ENCODE measurements at places on chromosomes 3 and 15.

DNA sequence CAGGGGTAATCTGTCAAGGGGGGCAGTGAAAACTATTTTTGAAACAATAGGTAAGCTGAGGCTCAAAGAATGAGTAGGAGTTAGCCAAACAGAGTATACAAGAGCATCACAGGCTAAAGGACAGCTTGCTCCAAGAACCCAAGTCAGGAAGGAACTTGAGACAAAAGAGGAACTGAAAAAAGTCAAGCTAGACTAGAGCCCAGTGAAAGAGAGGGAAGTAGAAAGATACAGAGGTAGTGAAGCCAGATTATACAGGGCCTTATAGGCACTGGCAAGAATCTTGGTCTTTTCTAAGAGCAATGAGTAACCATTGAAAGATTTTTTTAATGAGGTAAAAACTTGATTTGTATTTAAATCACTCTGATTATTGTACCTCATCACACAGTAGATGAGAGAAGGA is 69.9 kb downstream of the FILIP1L start:
- no peak for DNase-seq

DNA sequence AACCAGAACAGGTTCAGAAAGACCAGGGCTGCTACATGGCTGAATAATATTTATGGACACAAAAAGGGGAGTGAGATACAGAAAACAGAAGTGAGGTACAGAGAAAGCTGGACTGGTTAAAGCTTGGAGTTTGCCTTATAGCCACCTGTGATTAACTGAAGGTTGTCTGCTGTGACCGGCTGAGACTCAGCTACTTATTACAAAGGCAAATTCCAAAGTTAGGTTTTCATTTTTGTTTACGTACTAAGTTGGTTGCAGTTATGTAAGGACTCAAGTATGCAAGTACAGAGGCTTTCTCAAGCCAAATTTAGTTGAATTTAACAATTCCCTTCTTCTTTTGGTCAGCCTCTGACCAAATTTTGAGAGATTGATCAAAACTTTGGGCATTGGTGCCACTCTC is 264.6 kb downstream of the THSD4 start:
- DNase-seq, result no peak

GRCh38 chr15:50189633-50190032 is 7.6 kb downstream of the SLC27A2 start:
- no peak for DNase-seq

DNA sequence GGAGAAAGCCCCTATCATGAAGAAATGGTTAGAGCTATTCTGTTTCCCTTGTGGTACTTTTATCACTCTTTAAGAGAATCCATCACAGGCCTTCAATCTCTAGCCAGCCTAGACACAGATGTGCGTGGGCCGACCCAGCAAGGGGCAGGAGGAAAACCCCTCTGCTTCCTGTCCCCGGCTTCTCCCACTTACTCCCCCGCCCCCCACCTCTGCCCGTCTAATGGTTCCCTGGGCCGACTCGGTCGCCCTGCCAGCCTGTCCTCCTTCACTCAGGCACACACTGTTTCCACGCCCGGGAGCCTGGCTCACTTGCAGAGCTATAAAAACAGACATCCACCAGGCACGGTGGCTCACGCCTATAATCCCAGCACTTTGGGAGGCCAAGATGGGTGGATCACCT is 58.3 kb upstream of the TFRC start:
- DNase-seq, result no peak

GRCh38 chr15:79970624-79971434 is at the start of gene BCL2A1:
TSS of gene BCL2A1 (minus strand) at chr15:79971196. CDS start at chr15:79971119, 77 bp downstream.
- peak; percentile 97 for DNase-seq

DNA sequence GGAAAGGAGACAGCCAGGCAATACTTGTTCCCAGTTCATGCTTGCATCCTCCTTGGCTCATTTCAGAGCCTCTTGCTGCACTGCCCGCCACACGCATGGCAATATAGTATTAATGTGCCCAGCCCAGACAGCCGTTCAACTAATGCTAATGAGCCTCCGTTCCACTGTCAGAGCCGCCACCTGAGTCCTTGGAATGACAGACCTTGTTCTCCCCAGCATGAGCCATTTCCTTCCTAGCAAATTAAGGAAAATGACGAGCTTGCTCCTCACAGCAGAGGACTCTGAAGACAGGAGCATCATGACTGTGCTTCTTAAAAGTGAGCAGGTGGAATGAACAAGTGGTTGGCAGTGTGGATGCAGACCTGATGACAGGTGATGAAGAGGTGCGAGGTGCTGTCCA is 10.8 kb upstream of the LRRC15 start:
- no peak for DNase-seq

DNA sequence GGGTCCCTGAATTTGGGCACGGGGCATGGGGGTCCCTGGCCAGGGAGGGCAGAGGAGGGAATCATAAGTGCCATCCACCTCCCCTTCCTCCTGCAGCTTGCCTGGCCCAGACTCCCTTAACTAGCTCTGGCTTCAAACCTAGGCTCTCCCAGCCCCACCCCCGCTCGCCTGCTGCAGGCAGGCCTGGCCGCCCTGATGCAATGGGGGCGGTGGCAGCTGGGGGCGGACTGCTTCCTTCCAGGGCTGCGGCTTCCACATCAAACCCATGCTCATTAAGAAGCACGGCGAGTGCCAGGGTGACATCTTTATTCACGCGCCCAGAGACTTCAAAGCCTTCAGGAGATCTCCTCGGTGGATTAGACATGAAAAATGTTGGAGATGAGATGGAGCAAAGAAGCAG is 123.1 kb downstream of the TPRA1 start:
- no peak for DNase-seq

DNA sequence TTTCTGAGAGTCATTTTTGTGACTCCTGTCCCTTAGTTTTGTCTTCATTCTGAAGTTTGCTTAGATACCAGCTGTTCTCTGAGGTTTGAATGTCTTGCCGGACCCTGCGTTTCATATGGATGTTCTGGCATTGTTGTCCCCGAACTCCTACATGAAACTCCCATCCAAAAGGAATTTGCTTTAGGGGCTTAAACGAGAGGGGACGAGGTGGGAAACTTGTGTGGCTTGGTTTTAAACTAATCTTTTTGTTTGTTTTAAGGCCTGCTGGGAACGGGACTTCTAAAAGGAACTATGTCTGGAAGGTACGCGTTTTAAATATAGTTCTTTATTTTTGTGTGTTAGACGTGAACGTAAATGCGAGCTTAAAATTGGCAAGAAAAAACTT is 679 bp downstream of the RPL35A start:
- DNase-seq, result peak; percentile 17

DNA sequence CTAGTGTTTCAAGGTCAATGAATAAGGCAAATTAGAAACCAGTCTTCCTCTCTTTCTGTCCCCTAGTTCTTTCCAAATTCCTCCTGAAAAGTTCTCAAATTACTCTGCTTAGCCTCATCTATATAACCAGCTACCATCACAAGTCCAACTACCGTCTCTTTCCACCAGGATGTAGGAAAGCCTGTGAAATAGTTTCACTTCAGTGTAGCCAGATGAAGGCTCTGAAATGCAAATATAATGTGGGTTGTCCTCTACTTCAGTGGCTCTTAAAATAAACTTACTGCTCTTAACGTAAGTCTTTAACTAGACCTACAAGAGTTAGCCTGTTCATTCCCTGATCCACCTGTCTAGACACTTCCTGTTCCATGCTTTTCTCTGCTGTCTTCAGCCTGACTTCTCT is 827.7 kb downstream of the ROBO1 start:
- no peak for DNase-seq

DNA sequence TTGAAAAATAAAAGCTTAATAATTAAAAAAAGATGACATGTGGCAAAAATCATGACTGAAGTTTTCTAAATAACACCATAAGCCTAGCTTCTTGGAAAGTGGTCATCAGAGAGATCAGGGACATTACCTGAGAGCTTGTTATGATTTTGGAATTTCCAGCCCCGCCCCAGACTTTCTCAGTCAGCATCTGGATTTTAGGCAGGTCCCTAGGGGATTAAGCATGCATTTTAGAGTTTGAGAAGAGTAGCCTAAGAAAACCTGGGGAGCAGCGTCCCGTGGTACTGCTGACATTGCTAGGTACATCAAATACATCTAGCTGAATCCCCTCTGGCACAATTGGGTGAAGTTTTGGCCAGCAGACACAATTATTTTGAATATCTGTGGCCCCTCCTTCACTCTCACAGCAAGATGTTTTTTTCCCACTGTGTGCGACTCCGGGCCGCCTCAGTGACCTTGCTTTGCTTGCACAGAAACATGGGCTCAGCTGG is 58.7 kb upstream of the MEF2A start:
- DNase-seq, result no peak

DNA sequence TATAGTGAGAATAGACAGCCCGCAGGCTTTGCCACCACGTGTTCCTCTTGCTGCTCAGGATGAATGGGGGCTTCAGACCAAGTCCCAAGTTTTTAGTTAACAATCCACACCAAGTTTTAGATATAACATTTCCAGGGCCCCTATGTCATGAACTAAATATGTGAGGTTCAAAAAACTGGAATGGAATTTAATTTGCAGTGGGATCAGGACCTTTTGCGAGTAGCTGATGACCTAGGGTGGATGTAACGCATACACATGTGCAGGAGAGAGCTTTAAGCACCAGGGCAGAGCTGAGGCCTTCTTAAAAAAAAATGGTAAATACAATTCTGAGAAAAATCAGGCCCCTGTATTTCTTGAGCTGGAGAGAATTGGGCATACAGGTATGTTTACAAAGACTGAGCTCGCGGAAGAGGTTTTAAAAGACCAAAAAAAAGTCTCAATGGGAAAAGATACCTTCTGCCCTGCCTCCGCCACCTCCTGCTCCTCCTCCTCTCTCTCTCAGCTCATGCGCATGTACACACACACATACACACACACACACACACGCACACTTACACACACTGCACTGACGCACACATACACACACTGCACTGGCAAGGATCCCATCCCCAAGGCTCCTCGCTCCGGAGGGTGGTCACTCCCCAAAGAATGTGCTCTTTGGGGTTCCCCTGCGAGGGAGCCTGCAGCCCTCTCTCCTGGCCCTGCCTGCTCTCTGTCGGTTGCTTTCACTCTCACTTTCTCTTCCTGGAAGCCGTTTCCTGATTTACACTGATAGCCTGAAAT is 48.2 kb upstream of the IGF1R start:
- peak; percentile 30 for DNase-seq

GRCh38 chr15:85541744-85542143 is 161.3 kb downstream of the AKAP13 start:
- no peak for DNase-seq

GRCh38 chr3:71559021-71559420 is 24.5 kb downstream of the FOXP1 start:
- DNase-seq, result no peak

GRCh38 chr3:170307671-170308405 is 49.7 kb upstream of the SKIL start:
- peak; percentile 51 for DNase-seq

- DNase-seq, result no peak
These were observed 34.0 kb downstream of the DZIP3 start for GRCh38 chr3:108623504-108623903.

- peak; percentile 52 for DNase-seq
These were observed 37.9 kb downstream of the TJP1 start for GRCh38 chr15:29784413-29784812.

GRCh38 chr15:74454764-74455500 is 6.0 kb downstream of the UBL7 start:
- DNase-seq, result no peak

DNA sequence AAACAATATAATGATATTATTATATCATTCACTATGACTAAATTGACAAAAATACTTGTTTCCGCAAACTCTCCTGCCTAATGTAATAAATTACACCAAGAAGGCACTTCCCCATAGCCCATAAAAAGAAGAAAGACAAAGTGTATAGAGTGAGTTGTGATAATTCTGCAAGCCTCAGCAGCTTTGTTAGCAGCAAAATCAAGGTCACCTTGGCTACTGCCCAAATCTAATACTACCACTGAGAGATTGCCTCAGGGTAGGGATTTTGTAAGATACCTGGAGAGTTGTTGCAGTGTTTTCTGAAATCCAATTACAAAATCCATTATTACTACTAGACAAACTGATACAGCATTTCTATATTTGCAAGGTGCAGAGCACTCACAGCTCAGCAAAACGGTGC is 503.5 kb downstream of the FGF12 start:
- no peak for DNase-seq

DNA sequence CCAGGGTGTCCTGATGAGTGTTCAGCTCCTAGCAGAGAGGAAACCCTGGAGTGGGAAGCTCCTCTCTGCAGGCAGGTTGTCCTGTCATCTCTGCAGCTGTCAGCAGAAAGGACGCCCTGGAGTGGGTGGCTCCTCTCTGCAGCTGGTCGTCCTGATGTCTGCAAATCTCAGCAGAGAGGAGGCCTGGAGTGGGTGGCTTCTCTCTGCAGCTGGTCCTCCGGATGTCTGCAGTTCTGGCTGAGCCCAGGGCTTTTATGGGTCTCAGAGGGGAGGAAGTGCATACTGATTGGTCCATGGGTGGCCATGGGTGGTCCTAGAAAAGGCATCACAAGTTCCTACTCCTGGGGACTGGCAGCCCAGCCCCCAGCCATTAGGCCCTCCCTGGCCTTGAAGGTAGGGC is 102.6 kb upstream of the BNIP2 start:
- no peak for DNase-seq

GRCh38 chr15:89127054-89127702 is 38.9 kb downstream of the ABHD2 start:
- peak; percentile 46 for DNase-seq

DNA sequence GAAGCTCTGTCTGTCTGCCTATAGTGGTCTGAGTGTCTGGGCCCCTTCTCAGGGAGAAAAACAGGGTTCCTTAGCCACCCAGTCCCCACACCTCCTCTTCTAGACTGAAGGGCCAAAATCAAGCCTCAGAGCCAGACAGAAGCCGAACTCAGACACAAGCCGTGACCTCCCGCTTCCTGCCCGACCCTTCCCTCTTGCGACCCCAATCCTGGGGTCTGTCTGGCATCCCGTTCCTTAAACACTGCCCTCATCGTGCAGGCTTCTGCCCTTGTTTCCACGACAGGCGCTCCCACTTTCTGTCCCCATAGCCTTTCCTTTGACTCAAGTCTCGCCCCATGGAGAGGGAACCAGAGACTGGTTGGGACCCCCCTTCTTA is 32.3 kb downstream of the EPHB3 start:
- no peak for DNase-seq

GRCh38 chr3:3734881-3735280 is 64.3 kb upstream of the LRRN1 start:
- no peak for DNase-seq

- no peak for DNase-seq
These were observed 298.1 kb downstream of the ADAMTS17 start for GRCh38 chr15:100043692-100044091.

DNA sequence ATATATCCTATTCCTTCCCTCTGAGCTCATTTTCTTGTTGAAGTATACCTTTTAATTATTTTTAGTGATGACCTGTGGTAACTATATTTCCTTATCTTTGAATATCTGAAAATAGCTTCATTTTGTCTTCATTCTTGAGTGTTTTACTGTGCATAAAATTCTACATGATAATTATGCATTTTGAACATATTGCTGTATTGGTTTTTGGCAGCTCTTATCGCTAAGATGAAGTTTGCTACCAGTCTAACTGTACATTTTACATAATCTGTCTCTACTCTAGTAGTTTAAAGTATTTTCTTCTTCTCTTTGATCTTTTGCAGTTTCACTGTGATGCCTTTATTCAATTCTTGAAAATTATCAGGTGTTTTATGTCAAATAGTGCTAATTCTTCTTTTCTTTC is 189.5 kb downstream of the ISL2 start:
- no peak for DNase-seq
